T1000 (cell line): ENCODE measurements at places on chromosomes 11 and 22.

GRCh38 chr11:134024420-134025081, 44.3 kb upstream of the JAM3 start:
- peak; percentile 62 for DNase-seq

DNA sequence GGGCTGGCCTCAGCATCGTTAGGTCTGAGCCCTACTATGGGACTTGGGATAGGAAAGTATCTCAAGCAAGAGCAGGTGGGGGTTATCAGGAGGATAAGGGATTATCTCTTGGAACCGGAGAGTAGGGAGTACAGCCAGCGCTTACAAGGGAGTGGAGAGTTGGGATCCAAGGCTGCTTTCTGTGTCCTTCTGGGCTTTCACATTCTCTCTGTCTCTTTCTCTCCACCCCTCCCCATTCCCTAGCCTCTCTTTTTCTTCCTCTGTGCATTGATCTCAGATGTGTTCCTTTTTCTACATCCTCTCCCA, 170.2 kb downstream of the BUD13 start:
- DNase-seq, result no peak

- no peak for DNase-seq
These were observed 18.4 kb upstream of the BRSK2 start for GRCh38 chr11:1371377-1371776.

DNA sequence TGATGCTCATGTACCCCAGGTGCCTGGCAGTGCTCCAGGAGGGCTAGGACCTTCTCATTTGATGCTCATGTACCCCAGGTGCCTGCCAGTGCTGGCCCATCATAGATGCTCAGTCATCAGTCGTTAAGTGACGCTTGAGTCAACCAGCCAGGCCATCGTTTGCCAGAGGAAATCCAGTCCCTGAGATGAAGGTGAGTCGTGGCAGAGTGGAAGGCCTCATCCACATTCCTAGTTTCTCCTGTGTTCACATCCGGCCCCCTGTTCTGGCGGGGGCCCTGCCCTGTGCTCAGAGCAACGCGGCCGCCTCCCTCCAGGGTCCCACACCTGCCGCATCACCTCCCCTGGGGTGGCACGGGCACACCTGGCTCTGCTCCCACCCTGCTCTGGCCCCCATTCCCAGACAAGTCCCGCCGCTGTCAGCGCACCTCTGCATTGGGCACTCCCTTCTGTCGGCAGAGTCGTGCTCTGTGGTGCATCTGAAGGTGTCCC, 279.9 kb downstream of the BRD1 start:
- DNase-seq, result no peak

- no peak for DNase-seq
These were observed 131.7 kb downstream of the CEP164 start for GRCh38 chr11:117459123-117459978.

DNA sequence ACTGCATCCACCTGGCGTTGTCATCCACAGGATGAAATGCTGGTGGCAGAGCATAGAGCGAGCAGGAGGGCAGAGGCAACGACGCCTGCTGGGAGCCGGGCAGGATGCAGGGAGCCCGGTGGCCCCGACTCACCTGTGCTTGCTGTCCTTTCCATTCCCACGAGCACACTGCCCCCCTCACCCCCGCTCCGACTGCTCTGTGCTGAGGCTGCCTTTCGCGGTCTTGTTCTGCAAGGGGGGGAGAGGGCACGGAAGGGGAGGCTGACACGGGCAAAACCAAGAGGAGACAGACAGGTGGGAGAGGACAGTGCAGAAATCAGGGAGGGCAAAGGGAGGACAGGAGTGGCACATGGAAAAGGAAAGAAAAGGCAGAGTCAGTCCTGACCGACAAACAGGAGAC, 37.9 kb upstream of the CYP2D6 start:
- DNase-seq, result no peak

GRCh38 chr11:68120273-68121066, 718 bp downstream of the CHKA start:
- DNase-seq, result no peak

DNA sequence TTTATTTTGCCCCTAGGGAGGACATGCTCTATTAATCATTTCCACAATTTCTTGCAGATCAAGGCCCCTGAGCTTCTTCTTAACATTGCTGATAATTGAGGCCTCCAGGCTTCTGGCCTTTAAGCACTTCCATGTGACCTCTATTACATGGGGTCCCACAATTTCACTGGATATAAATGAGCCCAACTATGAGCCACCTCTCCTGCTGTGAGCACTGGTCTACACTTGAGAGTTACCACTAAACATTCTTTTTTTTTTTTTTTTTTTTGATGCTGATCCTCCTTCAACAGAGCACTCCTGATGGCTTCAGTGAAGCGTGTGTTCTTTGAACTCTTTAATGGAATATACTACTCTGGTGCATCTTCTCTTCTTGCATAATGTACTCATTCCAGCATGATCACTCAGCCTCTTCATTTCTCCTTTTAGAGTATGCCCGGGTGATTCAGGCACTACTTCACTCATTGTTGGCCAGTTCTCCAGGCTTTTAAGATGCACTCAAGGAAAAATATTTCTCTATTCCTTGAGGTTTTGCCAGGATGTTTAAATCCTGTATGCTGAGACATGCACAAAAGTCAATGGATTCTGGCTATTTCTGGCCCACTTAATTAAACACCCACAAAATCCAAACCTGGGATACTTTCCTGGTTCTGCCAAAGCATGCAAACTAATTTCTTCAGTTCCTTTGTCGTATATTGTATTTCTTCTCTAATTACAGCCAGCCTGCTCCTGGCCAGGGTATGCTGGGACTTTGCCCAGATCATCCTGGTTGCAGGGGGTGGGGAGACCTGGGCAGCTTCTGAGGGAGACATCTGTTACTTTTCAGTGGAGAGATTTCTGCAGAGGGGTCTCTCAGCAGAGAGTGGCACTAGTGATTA, 257.8 kb upstream of the LUZP2 start:
- DNase-seq, result no peak

- DNase-seq, result no peak
These were observed 809.1 kb downstream of the BRD1 start for GRCh38 chr22:49018601-49019000.

DNA sequence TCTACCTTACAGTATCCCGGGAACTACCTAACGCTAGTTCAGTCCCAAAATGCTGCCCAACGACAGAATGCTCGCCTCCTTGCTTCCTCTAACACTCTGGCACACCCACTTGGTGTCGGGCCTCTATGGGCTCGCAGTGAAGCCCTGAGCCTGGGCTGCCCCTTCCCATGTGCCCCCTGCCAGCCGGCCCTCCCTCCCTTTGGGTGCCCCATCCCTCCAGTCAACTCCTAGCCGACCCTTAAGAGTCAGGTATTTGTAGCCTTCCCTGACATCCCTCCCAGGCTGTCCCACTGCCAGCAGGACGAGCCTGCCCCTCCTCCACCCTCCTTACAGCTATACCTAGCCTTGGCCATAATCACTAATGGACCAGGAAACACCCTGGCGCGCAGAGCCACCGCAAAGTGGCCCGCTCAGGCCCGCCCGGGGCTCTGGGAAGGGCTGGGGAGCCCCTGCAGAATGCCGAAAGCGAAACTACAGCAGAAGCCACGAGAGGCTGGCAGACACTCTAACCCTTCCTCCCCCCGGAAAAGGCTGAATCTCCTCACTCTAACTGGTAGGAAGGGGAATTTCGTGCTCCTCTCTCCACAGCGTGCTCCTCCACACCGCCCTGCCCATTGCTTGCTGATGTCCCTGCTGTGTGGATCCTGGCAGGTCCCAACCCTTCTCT, 8.2 kb downstream of the CBX7 start:
- no peak for DNase-seq

- no peak for DNase-seq
These were observed 38.9 kb downstream of the FZD4 start for GRCh38 chr11:86916330-86916729.

- no peak for DNase-seq
These were observed 773 bp downstream of the MIAT start for GRCh38 chr22:26658161-26658560.

GRCh38 chr11:72730737-72731136, 21.5 kb downstream of the ARAP1 start:
- no peak for DNase-seq

DNA sequence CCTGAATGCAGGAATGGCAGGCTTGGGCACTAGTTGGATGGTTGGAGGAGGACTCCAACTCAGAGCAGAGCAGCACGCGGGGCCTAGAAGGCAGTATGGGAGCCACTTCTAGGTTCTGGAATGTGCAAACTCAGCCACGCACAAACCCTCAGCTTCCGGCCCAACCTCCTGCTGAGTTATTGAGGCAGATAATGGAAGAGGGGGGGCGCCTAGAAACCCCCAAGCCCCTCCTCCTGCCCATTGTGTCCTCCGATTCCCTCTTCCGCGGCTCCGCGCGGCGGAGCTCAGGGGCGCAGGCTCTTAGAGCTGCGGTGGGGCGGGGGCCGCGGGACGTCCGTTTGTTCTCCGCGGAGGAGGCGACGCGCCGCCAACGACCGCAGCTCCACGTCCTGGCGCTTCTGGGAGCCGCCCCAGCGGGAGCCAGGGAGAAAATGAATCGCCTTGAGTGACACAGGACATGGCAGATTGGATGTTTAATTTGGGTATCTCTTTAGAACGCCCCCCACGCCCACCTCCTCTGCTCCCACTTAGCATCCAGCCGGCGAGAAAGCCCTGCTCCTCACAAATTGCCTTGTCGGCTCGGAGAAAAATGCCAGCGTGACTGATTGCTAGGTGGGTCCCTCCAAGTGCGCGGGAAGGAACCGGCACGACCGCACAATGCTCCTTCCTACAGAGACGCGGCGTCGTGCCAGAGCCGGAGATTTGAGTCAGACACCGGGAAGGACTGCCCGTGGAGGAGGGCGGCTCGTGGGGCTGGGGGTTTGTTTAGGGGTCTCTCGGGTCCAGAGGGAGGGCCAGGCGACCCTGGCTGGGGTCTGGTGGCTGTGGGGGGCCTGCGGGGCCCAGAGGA, 144.6 kb downstream of the NECTIN1 start:
- DNase-seq, result peak; percentile 14

DNA sequence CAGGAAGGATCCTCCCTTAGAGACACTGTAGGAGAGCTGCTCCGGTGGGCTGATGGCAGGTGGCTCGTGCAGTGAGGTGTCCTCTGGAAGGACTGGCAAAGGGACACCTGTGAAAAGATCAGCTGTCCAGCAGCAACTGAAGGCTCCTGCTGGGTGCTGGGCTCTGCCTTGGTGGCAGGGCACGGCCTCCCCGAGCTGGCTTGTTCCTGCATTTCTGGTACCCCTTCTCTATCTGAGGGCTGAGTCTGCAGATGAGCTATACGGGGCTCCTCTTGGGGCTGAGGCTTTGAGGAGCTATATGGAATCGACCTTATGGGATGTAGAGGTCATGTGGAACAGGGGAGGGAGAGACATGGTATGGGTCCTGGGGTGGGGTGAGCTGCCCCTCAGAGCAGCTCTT, 875.8 kb downstream of the BRD1 start:
- DNase-seq, result no peak

DNA sequence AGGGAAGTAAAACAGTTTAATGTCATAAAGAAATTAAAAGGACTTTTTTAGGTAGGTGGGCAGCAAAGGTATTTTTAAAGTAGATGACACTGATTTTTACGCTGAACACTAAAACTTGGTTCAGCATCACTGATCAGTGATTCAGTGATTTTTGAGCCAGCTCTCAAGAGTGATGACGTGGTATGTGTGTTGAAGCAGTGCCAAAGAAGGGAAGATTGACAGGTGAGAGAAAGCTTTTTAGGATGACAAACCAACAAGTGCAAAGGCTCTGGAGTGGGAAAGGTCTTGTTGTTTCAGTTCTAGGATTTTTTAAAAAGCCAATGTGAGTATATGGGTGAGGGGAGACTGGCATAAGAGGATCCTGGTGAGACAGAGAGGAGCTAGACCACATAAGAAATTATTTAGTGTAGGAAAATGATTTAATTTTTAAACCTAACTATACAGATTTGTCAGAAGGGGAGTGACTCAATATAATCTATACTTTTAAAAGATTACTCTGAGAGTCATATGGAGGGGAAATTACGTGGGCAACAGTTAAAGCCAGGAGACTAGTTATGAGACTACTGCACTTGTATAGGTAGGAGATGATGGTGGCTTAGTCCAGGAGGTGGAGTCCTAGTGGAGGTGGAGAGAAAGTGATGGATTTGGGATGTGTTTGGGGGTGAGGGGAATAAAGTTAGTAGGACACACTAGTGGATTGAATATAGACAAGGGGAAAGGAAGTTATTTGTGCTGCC, 17.6 kb upstream of the CALCB start:
- no peak for DNase-seq

GRCh38 chr22:44246615-44247326, 66.0 kb downstream of the SHISAL1 start:
- no peak for DNase-seq

GRCh38 chr11:68751331-68751856, at the start of gene TESMIN:
TESMIN (minus strand) TSS chr11:68751520; CDS start chr11:68750660, 860 bp downstream.
- DNase-seq, result peak; percentile 78

DNA sequence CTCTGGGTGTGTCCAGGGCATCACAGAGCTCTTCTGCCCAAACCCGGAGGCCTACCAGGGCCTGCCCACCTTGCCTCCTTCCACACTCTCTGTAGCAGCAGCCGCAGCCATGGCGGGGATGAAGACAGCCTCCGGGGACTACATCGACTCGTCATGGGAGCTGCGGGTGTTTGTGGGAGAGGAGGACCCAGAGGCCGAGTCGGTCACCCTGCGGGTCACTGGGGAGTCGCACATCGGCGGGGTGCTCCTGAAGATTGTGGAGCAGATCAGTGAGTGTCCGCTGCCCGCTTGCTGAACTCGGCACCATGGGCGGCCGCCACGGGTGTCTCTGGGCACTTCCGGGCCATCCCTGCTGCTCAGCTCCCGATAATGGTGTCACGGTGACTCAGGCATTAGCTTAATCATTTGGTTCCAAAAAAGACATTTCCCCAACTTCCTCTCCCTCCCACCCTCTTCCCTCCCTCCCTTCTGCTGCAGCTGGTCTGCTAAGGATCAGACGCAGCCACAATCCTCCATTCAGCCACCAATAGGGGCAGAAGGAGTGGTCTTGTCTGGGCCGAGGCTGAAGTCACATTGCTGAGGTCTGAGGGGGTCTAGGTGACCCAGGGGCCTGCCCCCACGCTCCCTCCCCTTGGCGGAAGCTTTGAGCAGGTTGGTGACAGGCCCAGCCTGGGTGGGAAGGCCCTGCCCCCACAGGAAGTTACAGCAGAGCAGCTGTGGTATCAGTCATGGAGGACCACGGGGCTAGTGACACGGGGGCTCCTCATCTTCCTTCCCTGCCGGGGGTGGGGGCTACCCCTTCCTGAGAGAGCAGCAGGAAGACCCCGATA, 950 bp downstream of the FERMT3 start:
- DNase-seq, result peak; percentile 65

- DNase-seq, result no peak
These were observed 833.5 kb downstream of the KCNA4 start for GRCh38 chr11:29183301-29183700.

- no peak for DNase-seq
These were observed 5.6 kb downstream of the CCDC82 start for GRCh38 chr11:96384156-96384555.

DNA sequence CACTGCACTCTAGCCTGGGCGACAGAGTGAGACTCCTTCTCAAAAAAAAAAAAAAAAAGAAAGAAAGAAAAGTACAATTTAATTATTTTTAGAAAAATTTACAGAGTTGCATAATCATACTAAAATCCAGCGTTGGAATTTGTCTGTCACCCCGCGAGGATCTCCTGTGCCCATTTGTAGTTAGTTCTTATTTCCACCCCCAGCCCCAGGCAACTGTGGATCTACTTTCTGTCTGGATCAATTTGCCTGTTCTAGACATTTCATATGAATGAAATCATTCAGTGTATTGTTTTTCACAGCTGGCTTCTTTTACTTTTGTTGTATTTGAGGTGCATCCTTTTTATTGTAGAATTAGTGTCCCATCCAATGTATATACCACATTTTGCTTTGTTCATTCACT, 102.6 kb upstream of the RASSF10 start:
- DNase-seq, result no peak
